ENCODE measurements at places on chromosomes 7 and 10.

DNA sequence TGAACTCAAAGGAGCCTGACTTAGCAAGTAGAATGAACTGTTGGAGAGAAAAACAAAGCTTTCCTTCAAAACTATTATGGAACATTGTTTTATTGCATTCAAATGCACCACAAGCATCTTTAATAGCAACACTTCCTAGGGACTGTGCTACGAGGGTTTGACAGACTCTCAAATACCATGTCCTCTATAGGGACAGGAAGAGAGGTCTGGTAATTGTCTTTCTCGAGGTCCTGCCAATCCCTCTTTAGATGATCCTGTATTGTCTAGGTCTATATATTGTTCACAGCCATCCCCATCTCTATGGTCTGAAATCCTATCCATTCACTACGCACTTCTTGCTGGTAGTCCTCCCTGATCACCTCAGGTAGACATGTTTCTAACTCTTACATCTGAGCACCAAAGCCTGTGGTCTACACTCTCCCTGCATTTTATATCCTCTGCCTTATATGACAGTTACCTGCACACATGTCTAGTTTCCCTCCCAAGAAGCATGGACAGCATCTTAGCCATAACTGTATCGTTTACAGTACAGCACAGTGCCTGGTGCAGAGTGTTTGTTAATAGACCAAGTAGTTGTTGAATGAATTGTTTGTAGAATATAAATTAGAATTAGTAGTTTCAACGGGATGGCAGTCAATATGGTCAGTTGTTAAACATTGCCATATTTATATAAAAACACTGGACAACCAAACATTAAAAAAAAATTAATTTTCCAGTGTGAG lies 21.7 kb upstream of the LRRC17 start:
- no peaks in the 10 kb centered on the region for H3K36me3 ChIP-seq
- peaks cover 2% of the 10 kb centered on the region for H3K4me1 ChIP-seq
- H3K27ac ChIP-seq: peak overlapping the region; percentile 60

DNA sequence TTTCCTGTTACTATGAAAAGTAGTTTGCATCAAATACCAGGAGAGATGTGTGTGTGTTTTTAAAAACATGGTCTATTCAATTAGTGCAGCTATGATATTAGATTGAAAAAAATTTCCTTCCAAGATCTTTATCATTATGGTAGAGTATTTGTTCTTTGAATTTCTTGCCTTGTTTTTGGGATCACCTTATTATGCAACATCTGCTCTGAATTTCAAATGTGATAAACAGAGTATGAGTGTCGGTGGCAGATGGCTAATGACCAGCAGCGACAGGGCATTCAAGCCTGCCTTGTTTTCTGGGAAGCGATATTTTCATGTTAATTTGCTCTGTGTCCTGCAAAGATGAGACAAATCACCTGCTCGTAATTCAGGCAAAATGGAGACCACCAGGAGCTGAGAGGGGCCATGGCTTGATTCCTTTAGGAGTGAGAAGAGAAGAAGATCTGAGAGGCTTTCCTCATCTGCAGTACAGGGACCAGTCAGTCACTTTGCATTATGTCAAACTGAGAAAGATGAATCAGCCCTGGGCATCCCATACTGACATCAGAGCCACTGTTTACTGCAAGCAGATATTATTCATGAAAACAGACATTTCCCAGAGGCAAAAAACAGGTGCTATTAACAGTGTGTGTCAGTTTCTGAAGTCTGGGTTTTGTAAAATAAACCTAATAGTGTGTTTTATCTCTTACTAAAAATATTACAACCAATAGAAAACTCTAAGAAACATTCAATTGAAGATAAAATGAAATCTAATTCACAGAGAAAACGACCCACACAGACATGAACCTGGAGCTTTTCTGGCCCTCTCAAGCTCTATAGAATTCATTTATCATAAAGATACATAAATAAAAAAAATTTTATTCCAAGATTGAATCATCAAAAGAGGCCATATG lies 67.6 kb downstream of the CDK6 start:
- H3K27me3 ChIP-seq: no peaks in the 10 kb centered on the region
- peak; percentile 61 for DNase-seq
- peak overlapping the region; percentile 2 for H3K27ac ChIP-seq
- H3K4me1 ChIP-seq: peaks cover 6% of the 10 kb centered on the region

GRCh38 chr10:71413581-71413980 lies 16.9 kb downstream of the CDH23 start:
- no peak overlapping the region for H3K27ac ChIP-seq
- H3K4me1 ChIP-seq: no peaks in the 10 kb centered on the region
- no peak overlapping the region for H3K4me3 ChIP-seq
- DNase-seq: no peak

DNA sequence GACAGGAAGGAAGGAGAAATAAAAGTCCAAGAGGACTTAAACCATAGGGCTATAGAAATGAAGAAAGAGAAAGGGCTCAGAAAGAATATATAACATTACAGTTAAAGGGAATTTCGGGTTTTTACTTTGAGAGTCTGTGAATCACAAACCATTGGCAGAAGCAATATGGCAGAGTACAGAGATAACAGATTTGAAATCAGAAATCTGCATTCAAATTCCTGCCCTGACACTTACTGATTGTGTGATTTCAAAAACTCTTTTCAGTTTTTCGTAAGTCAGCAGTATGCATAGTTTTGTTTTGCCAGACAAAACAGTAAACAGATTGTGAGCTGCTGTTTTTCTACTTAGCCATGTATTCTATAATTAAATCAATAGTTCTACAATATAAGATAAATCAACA lies 8.2 kb downstream of the JMJD1C start:
- no peak overlapping the region for H3K4me3 ChIP-seq
- peaks cover 1% of the 10 kb centered on the region for H3K4me1 ChIP-seq
- no peak overlapping the region for H3K27ac ChIP-seq
- H3K27me3 ChIP-seq: no peaks in the 10 kb centered on the region
- peaks cover 2% of the 10 kb centered on the region for H3K36me3 ChIP-seq
- no peak for DNase-seq

- H3K27me3 ChIP-seq: no peaks in the 10 kb centered on the region
- H3K27ac ChIP-seq: no peak overlapping the region
- no peaks in the 10 kb centered on the region for H3K4me1 ChIP-seq
- no peaks in the 10 kb centered on the region for H3K36me3 ChIP-seq
Measured at GRCh38 chr7:70037171-70037933, 439.1 kb downstream of the AUTS2 start.

GRCh38 chr10:69612760-69613159 lies 17.3 kb upstream of the FAM241B start:
- H3K4me3 ChIP-seq: no peak overlapping the region
- H3K4me1 ChIP-seq: no peaks in the 10 kb centered on the region
- no peaks in the 10 kb centered on the region for H3K36me3 ChIP-seq
- DNase-seq: no peak
- H3K27ac ChIP-seq: no peak overlapping the region

DNA sequence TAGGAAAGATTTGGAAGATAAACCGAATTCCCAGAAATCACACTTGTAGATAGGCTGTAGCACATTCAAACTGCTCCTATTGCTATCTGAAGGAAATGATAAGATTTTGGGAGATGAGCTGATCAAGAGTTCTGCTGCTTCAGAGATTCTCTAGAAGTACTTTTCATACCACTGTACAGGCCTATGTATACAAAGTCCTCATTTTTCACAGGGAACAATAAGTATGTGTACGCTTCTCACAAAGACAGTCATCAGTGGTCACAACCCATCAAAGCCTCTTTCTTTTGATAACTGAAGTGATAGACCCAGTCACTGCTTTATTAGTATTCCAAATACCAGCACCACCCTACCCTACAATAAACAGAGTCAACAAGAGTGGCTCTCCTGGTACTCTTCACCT lies 15.6 kb upstream of the SEPTIN7 start:
- DNase-seq: no peak
- no peaks in the 10 kb centered on the region for H3K36me3 ChIP-seq
- no peak overlapping the region for H3K27ac ChIP-seq
- no peaks in the 10 kb centered on the region for H3K4me1 ChIP-seq
- no peak overlapping the region for H3K4me3 ChIP-seq
- no peaks in the 10 kb centered on the region for H3K27me3 ChIP-seq

GRCh38 chr7:18177815-18178660 lies 150.4 kb upstream of the PRPS1L1 start:
- peak; percentile 30 for DNase-seq
- H3K36me3 ChIP-seq: no peaks in the 10 kb centered on the region
- no peaks in the 10 kb centered on the region for H3K27me3 ChIP-seq
- H3K27ac ChIP-seq: no peak overlapping the region
- H3K4me3 ChIP-seq: no peak overlapping the region

- no peak overlapping the region for H3K27ac ChIP-seq
- H3K27me3 ChIP-seq: no peaks in the 10 kb centered on the region
- H3K4me1 ChIP-seq: no peaks in the 10 kb centered on the region
Measured at GRCh38 chr7:12747687-12748306, 60.4 kb downstream of the ARL4A start.

GRCh38 chr7:23276376-23276775 lies 22.8 kb upstream of the MALSU1 start:
- no peak overlapping the region for H3K4me3 ChIP-seq
- H3K27me3 ChIP-seq: no peaks in the 10 kb centered on the region
- H3K27ac ChIP-seq: no peak overlapping the region
- H3K36me3 ChIP-seq: no peaks in the 10 kb centered on the region
- peak; percentile 25 for DNase-seq
